BE2C (cell line): ENCODE measurements at places on chromosomes 12 and 14.

- DNase-seq, result no peak
Measured at GRCh38 chr12:104319918-104320626, 16.5 kb downstream of the EID3 start.

DNA sequence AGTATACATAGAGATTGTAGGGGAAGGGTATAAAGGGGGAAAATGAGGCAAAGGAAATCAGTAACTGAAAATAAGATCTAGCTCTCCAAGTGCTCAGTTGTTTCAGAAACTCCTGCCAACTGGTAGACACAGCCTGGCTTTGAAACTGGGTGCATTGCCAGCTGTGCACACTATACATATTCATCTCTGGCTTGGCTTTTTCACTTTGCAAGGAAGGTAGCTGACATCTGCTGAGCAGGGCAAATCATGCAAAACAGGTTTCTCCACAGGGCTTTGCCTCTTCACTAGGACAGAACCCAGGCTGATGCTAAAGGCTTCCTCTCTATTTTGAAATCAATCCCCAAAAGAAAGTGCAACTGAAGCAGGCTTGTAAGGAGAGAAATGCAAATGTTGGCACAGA, 101.5 kb downstream of the HELB start:
- no peak for DNase-seq

DNA sequence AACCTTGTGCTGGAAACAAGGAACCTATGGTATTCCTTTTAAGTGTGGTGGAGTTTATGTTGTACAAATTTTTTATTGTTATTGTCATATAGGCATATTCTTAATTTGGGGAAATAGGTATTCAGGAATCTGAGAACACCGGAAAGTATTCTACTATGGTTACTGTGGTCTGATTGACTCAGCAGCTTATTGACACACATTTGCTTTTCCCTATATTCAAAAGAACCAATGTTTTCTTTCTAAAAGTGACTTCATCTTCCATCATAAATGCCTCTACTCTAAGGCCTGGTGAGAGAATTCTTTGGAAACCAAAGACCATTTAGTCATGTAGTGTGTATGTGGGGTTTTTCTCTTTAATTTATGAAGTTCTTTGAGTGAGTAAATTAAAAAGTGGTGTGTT, 474.8 kb downstream of the TMTC2 start:
- no peak for DNase-seq

- DNase-seq, result no peak
Measured at GRCh38 chr12:48029491-48030172, 25.4 kb upstream of the COL2A1 start.

DNA sequence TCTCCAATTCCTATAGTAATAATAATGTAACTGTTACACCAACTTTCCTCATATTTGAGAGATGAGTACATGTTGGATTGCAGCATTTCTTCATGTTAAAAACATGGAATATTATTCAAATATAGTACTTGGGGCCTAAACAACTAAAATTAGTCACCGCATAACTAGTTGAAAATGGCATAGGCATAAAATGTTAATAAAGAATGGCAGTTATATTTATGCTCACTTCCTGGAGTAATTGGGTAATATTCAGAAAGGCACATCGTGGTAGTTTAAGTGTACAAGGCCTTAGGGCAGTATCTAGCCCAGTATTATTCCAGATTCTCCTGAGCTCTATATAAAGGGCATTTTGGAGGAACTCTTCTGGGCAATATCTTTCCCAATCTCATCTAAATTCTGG, 46.0 kb downstream of the ERGIC2 start:
- no peak for DNase-seq

DNA sequence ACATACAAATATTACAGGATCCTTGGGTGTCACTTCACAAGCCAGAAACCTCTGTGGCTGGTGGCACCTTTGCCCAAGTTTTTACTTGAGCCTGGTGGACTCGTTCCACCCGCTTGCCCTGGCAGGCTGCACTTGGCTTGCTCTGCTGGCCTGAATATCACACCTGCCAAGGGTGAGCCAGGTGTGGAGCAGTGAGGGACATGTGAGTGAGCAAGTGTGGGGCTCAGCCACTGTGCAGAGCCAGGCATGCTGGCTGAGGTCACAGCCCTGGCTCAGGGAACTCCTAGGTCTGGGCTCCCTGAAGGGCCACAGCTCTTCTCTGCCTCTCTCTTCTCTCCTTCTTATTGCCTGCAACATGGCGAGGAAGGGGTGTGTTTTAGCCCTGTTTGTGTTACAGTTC, 82.0 kb downstream of the SLC16A7 start:
- DNase-seq, result no peak

- no peak for DNase-seq
Measured at GRCh38 chr12:116528065-116528464, 31.1 kb upstream of the MAP1LC3B2 start.

- DNase-seq, result no peak
Measured at GRCh38 chr14:72165229-72165698, 233.0 kb downstream of the RGS6 start.

- DNase-seq, result peak; percentile 54
Measured at GRCh38 chr14:106491851-106492250, 965.5 kb downstream of the TMEM121 start.

- peak; percentile 94 for DNase-seq
Measured at GRCh38 chr14:23057757-23058653, 685 bp upstream of the CDH24 start.

GRCh38 chr12:110355073-110355472, 48.4 kb downstream of the ANAPC7 start:
- peak; percentile 42 for DNase-seq

DNA sequence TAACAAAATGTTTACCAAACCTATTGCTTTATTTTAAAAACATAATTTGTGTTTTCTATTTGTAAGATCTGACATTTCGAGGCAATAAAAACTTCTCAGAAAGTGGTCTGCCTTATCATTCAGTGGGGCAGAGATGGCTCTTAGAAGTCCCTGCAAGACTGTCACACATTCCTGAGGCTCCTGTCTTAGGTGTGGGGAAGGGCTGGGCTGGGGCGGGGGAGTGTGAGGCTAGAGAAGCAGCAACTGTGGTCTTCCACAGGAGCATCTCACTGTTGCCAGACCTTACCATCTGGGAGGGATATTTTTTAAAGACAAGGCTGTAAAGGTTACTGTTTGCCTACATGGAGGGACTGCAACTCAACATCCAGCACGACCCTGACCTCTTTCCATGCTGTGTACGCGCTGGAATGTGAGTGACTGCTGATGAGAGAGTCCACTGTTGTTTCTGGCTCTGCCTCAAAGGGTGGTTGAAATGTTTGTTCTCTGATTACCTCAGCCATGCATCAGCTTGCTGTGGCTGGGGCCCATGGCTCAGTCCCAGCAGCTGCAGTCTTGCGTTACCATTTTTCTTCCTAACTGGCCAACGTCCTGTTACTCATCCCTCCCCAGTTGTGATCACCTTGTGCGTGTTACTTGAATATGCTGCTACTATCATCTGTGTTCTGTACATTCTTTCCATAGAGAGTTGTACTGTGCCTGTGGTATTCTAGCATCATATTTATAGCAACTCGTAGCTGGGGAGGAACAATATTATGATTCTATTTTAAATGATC, 12.4 kb downstream of the ERG28 start:
- no peak for DNase-seq

GRCh38 chr14:53865711-53866110, 90.9 kb downstream of the BMP4 start:
- no peak for DNase-seq

GRCh38 chr12:58452546-58452945, 467.8 kb downstream of the LRIG3 start:
- no peak for DNase-seq

DNA sequence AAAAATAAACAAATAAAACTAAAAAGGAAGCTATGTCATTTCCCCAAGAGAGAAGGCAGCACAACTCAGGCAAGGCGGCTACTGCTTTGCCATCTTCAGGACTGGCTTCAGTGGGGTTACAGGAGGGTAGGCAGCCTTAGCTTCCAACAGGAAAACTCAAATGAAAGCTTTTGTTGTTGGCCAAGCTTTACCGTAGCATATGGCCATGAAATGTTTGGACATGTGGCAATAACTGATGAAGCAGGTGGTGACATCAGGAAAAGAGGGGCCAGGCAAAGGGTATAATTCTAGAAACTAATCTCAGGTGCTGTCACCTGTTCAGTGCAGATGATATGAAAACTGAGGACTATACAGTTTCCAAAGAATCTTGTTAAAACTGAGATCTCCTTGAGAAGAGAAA, 22.8 kb upstream of the NPFF start:
- no peak for DNase-seq

- peak; percentile 6 for DNase-seq
Measured at GRCh38 chr12:109757671-109758265, 44.1 kb downstream of the FAM222A start.

DNA sequence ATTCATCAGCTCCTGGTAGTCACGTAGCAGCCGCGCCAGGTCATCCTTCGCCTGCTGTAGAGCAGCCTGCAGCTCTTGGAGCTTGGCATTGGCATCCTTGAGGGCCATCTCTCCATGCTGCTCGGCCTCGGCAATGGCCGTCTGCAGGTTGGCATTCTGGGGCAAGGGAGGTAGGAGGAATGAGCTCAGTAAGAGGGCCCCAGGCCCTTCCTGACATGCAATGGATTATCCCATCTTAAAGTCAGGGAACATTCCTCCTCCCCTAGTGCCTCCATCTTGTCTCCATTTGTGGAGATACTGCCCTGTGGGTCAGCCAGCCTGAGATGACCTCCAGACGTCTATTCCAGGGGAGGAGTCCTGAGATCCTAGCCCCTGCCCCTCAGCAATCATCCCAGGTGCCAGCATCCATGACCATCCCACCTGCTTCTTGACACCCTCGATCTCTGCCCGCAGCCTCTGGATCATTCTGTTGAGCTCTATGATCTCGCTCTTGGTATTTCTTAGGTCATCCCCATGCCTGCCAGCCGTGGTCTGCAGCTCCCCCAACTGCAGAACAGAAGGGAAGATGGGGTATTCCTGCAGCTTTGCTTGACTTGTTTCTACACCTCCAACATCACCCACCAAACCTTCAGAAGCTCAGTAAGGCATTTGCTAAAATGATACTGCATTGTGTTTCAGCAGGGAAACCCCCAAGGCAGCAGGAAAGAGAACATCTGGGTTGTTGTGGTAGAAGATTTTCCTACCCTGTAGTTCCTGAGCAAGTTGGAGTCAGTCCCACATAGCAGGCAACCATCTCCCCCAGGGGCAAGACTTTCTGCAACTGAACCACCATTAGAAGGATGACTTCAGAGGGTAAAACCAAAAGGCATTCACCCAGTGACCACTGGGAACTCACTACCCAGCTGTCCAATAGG, 4.4 kb downstream of the KRT3 start:
- DNase-seq, result no peak

GRCh38 chr12:45732250-45732649, 2.7 kb downstream of the ARID2 start:
- DNase-seq, result no peak

GRCh38 chr14:103732868-103733620, 17.4 kb downstream of the ZFYVE21 start:
- DNase-seq, result no peak

- no peak for DNase-seq
Measured at GRCh38 chr12:93302331-93303229, 75.1 kb upstream of the NUDT4 start.

DNA sequence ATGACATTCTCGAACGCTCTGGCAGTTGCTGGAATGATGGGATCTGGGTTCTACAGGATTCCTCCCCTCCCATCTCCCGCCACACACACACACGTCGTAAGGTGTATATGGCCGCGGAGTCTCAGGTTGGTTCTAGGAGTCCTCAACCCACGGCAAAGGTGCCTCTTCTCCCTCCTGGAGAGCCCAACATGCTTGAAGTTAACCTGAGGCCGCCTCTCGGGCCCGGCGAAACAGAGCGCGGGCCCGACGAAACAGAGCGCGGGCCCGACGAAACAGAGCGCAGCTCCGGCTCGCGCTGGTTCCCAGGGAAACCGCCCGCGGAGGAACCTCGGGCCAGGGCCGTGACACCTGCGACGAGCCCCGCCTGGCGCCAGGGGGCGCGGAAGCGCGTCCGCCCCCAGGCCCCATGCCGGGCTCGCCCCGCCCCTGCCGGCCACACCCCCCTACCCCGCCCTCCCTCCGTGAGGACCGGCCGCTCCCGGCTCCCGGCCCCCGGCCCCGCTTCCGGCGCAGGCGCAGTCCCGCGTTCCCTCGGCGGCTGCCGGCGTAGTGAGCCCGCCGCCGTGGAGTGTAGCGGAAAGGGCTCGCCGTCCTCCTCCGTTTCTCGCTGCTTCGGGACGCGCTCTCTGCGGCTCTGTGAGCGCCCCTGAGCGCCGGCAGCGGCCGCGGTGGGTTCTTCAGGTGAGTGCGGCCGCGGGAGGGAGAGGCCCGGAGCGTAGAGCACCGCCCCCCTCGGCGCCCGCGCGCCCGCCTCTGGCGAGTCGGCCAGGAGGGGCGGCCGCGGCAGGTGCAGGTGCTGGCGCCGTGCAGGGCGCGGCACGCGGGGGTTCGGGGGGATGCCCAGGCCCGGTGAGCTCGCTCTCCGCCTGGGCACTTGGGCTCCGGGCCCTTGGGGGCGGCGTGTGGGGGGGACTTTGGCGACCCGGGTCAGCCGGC, at the start of gene RAB3IP:
RAB3IP (plus strand) TSS at position 510 of the 936 bp plus-strand sequence. CDS start 16,549 bp downstream, outside the sequence.
- DNase-seq, result peak; percentile 94

- DNase-seq, result no peak
Measured at GRCh38 chr12:1542599-1542998, 51.8 kb downstream of the FBXL14 start.

GRCh38 chr12:64678248-64678647, 68.0 kb downstream of the RASSF3 start:
- no peak for DNase-seq

GRCh38 chr12:29990971-29991370, 207.2 kb upstream of the TMTC1 start:
- no peak for DNase-seq

DNA sequence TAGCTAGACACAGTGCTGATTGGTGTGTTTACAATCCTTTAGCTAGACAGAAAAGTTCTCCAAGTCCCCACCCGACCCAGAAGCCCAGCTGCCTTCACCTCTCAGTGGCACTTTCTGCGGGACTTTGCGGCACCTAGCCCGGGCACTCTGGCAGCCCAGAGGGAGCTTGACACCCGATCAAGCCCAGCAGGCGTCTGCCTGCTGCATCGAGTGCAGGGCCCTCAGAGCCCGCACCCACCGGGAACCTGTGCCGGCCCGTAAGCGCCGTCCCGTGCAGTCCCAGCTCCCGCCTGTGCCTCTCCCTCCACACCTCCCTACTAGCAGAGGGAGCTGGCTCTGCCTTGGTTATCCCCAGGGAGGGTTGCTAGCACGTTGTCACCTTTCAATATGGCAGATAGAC, 631.0 kb upstream of the STXBP6 start:
- DNase-seq, result no peak

- peak; percentile 65 for DNase-seq
Measured at GRCh38 chr14:96039633-96040311, 610 bp downstream of the C14orf132 start.

- no peak for DNase-seq
Measured at GRCh38 chr14:32622742-32623141, 293.6 kb downstream of the AKAP6 start.

GRCh38 chr12:25495331-25496097, 57.6 kb downstream of the LMNTD1 start:
- no peak for DNase-seq

DNA sequence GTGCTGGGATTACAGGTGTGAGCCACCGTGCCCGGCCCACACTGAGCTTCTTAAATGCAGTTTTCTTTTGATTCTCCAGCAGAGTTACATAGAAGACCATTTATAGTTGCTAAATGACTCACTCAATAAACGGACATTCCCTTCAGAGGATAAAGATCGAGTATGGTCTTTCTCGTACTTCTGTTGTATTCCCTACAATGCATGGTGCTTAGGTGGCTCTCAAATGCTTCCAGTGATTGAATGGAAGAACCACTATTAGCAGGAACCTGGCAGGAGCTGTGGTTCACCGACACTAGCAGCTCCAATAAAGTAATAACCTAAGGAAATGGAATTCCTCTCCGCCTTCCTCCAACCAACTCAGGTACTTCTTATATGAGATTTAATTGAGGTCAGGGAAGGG, 3.9 kb upstream of the GPRC5A start:
- DNase-seq, result no peak
